Forelimb muscle (tissue), 1 donor: ENCODE measurements at places on chromosomes 4 and X. TPM values are rescaled to one million over a fixed set of nuclear protein-coding genes. Genes with fewer than 3 reads are reported as not detected.

The NPY1R gene
- 3.1 TPM for polyA plus RNA-seq

The HTRA3 gene
- polyA plus RNA-seq: 47.5 TPM

The YIPF7 gene
- 2.8 TPM for polyA plus RNA-seq

The ANKRD50 gene
- 61.7 TPM for polyA plus RNA-seq

The DCAF8L2 gene
- polyA plus RNA-seq: not detected

The NAP1L3 gene
- 6.1 TPM for polyA plus RNA-seq

The REPS2 gene
- 8.1 TPM for polyA plus RNA-seq

The EDA gene
- polyA plus RNA-seq: 19.2 TPM

The UPF3B gene
- polyA plus RNA-seq: 13.5 TPM

The MMGT1 gene
- polyA plus RNA-seq: 16.8 TPM

The PRSS12 gene
- 8.9 TPM for polyA plus RNA-seq

The NHS gene
- 1.4 TPM for polyA plus RNA-seq

The LRPAP1 gene
- 66.2 TPM for polyA plus RNA-seq

The MAGEB17 gene
- not detected for polyA plus RNA-seq

The RPL10 gene
- 6,186 TPM for polyA plus RNA-seq

The CXCR3 gene
- polyA plus RNA-seq: 0.19 TPM
